Stimulated activated CD4-positive, alpha-beta T cell treated with anti-CD3 and anti-CD28 coated beads, Interleukin-15, amount 100 ng/mL, for 48 hours (primary cell): ENCODE measurements at places on chromosomes 5 and 9.

- no peak for DNase-seq
Observed at GRCh38 chr9:33750839-33751339, 44.5 kb upstream of the PRSS3 start.

GRCh38 chr5:31100781-31101310 is 92.6 kb upstream of the CDH6 start:
- no peak for DNase-seq

DNA sequence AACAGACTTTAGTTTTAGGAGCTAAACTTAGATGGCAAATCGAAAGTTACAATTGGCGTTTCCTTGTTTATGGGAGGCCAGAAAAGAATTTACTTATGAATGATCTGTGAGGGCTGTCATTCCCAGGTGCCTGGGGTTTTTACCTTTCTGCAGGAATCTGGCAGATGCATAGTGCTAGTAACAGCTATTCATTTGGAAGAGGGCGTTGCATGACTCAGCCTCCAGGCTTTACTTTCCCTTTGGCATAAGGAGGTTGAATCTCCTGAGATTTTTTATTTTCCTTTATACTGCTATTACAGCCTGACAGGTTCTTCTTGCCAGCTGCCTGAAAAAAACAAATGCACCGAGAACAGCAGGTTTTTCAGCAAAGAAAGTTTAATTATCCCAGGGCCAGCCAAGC is 30.0 kb downstream of the CARD6 start:
- DNase-seq = no peak

- DNase-seq = no peak
Observed at GRCh38 chr5:59799668-59800346, 93.7 kb downstream of the PDE4D start.

DNA sequence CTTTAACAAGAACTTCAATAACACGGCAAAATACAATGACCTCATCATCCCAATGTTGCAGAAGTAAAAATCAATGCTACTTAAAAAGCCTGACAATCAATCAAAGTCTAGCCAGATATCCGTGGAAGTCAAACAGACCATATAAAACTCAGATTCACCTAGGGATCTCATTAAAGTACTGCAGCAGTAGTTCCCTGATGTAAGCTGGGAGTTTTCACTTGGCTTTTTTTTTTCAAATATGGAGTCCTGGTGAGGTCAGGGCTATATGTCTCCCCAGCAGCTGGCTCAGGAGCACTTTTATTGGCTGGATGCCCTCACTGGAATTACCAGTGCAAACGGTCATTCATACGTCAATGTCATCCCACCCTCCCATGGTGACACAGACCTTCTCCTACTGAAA is 220.6 kb upstream of the SLC30A5 start:
- DNase-seq = no peak

GRCh38 chr9:21482213-21482612 is at the start of gene IFNE:
TSS of gene IFNE (minus strand) at chr9:21482313. CDS start at chr9:21481694, 619 bp downstream.
- DNase-seq = no peak

- DNase-seq = no peak
Observed at GRCh38 chr9:70278305-70278704, 19.5 kb downstream of the SMC5 start.
